ENCODE measurements at places on chromosomes 3 and 15.

DNA sequence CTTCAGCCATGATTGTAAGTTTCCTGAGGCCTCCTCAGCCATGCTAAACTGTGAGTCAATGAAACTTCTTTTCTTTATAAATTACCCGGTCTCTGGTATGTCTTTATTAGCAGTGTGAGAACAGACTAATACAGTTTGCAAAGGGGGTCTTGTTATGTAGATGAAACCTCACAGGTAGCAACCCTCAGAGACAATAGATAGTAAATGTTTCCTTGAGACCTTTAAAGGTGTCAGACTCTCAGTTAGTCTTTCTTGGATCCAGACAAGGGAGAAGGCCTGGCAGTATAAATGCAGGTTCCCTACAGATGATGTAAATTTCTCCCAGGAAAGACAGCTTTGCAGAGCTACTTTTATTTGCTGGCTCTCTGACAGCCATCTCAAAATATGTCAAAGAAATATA is 510.8 kb downstream of the AGBL1 start:
- DNase-seq: no peak

- no peak for DNase-seq
Measured at GRCh38 chr3:86921971-86922680, 68.8 kb downstream of the VGLL3 start.

DNA sequence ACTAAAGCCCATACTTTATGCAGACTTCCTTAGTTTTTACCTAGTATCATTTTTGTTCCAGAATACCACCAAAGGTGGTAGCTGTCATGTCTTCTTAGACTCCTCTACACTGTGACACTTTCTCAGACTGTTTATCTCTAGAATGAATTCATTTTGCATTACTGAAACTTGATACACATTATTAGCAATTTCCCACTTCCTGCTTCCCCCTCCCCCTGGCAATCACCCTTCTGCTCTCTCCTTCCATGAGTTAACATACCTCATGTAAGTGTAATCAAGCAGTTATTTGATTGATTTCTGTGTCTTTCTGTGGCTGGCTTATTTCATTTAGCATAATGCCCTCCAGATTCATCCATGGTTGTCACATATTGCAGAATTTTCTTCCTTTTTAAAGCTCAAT is 204.9 kb downstream of the STAG1 start:
- peak; percentile 30 for DNase-seq

- DNase-seq: peak; percentile 44
Measured at GRCh38 chr15:68608206-68608843, 29.5 kb downstream of the CORO2B start.

GRCh38 chr3:25588441-25589103 is 76.1 kb downstream of the TOP2B start:
- no peak for DNase-seq

Data from mesendoderm (in vitro differentiated cells).